ENCODE measurements at places on chromosomes 6 and 20.
A peak's percentile ranks its signal among the peaks of the same experiment; 100 is the strongest.

GRCh38 chr6:170087941-170088581, 202.8 kb downstream of the DLL1 start:
- peak; percentile 81 for DNase-seq

DNA sequence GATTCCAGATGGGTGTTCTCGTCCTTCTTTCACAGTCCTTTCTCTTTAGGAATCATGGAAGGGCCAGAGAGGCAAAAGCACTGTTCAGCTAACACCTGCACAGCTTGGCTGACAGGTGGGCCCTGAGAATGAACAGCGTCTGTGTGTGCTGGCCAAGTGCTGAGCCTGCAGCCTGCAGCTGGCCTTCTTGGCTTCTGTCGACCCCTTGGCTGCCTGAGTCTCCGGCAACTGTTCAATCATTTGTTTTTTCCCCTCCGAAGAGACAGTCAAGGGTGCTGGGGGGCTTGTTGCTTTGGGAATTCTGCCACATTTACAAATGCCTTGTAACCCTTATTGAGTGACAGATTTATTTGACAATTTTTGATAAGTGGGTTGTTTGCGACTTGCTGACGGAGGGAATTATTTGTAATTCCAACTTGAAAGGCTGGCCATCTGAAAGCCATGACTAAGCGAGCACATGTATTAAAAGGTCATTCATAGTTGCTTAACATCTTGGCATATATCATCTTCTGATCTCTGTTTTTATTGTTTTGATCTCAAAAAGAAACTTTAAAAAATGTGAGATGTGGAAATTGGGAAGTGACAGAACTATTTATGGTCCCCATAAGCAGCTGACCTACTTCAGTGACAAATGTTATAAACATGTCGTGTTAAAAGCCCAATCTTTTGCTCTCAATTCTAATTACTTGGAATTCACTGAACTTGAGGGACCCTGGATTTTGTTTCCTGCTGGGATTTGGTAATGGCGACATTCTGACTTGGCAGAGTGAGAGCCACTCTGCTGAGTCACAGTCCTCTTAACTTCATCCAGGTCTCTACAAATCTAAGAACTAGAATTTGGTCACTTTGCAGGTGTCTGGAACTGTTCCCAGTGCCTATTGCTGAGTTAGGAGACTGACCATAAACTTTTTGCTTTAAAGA, 41.9 kb upstream of the FERMT1 start:
- DNase-seq = no peak

DNA sequence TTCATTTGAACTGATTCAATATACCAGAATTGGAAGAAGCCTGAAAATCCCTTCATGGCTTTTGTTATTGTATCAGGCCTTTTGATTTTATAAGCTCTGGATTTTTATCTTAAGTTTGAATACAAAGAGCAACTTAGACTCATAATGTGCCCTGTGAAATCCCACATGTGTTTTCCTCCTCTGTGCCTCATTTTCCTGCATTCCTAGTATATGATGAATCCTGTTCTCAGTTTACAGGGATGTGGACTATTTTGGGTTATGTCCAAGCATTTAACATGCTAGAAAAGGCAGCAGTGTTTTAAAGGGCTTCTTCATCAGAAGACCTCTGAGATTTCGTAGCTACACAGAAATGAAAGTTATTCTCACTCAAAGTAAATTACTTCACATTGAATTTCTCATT, 455.0 kb downstream of the RFPL4B start:
- no peak for DNase-seq

- DNase-seq = no peak
These were observed 38.0 kb upstream of the FAM83D start for GRCh38 chr20:38888059-38888831.

DNA sequence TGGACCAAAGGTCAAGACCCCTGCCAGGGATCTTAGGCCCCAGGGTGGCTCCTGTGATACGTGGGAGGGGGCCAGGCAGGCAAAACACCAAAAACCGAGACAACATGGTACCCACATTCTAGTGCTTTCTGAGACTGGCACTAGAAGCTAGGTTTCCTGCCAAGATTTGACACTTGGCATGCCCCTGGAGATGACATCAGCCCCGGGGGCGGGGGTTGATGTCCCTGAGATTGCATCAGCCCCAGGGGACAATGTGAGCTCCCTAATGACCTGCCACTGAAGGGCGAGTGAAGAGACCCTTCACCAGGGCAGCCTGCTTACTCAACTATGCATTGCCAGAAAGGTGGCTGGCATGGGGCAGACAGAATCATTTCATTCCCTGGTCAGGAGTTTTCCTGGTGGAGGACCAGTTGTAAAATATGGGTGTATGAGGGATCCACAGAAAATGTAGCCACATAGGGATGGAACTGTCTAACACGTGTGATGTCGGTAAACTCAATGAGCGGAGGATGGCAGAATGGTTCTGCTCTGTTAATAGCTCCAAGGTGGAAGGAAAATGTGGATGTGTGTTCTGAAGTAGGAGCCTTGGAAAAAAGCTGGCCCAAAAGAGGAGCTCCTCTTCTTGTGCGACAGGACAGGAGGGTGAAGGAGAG, 219.7 kb downstream of the UNC5CL start:
- DNase-seq = no peak

- no peak for DNase-seq
These were observed 92.4 kb downstream of the COL9A1 start for GRCh38 chr6:70210462-70210861.

GRCh38 chr20:32574296-32575226, 10.6 kb downstream of the NOL4L start:
- no peak for DNase-seq

- no peak for DNase-seq
These were observed 52.8 kb upstream of the UST start for GRCh38 chr6:148693882-148694484.

- DNase-seq = no peak
These were observed 66.4 kb downstream of the MKKS start for GRCh38 chr20:10367693-10367942.

- no peak for DNase-seq
These were observed 77.3 kb downstream of the RAMACL start for GRCh38 chr6:166509193-166509592.

DNA sequence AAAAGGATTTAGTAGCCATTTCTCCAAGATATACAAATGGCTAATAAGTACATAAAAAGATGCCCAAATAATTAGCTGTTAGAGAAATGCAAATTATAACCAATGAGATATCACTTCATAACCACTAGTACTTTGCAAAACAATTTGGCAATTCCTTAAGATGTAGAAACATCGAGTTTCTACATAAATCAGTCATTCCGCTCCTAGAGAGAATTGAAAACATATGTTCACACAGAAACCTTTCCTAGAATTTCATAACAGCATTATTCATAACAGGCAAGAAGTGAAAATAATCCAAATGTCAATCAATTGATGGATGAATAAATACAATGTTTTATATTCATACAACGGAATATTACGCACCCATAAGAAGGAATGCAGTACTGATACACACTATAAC, 20.5 kb upstream of the NT5E start:
- no peak for DNase-seq

GRCh38 chr6:26183581-26184366, 96.5 kb downstream of the HFE start:
- DNase-seq = no peak

- no peak for DNase-seq
These were observed 23.9 kb upstream of the CD164 start for GRCh38 chr6:109406196-109406595.

- peak; percentile 28 for DNase-seq
These were observed 57.5 kb downstream of the SNRNP48 start for GRCh38 chr6:7647504-7647903.

DNA sequence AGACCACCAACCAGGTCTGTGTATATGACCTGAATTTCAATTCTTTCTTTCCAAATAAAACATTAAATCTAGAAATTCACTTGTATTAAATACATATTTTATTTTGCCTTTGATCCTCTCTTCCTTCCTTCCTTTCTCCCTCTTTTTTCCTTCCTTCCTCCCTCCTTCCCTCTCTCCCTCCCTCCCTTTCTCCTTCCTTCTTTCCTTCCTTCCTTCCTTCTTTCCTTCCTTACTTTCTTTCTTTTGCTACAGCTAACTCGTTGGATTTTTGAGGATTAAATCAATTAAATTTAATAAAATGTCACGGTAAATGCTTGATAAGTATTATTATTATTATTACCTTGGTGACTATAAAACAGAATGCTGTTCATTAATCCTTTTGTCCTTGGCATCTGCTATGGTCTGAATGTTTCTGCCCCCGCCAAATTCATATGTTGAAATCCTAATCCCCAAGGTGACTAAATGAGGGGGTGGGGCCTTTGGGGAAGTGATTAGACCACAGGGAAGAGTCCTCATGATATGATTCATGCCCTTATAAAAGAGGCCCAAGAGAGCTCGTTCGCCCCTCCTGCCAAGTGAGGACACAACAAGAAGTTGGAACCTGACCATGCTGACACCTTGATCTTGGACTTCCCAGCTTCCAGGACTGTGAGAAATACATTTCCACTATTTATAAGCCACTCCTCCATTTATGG, 67.6 kb upstream of the BTBD3 start:
- DNase-seq = no peak

GRCh38 chr6:14921170-14921569, 324.7 kb upstream of the JARID2 start:
- DNase-seq = no peak

- DNase-seq = no peak
These were observed 102.3 kb upstream of the ZNF217 start for GRCh38 chr20:53695797-53696527.

GRCh38 chr20:64006902-64007301, 26.0 kb downstream of the PRPF6 start:
- no peak for DNase-seq

DNA sequence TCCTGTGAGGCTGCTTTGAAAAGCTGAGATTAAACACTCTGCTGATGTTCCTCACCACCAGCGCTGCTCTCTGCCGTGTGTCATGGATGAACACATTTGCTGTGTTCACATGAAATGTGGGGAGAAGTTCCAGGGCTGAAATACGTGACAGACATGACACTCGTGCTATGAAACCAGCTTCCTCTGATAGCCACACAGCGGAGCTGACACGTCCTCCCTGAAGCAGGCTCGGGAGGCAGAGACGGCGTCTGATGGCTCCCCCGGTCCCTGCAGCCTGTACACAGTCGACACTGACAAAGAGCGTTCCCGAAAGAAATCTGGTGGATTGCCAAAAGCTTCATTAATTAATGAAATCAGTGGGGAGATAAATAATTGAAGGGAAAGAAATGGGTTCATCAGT, 17.5 kb downstream of the AGPAT4 start:
- no peak for DNase-seq

DNA sequence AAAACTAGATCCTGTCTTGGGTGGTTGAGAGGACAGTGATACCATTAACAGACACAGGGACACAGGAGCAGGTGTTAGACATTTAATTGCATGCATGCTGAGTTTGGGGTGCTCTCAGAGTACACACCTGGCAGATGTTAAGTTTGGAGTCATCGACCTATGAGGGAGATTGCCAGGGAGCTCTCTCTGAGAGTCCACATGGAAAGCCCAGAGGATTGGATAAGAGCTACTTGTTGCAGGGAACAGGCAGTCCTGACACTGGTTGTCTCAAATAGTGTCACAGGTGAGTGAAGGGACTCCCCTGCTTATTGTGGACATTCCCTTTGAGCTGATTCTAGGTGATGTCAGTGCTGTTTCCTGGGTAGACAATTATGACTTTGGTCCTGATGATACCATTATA, 3.1 kb downstream of the ATRN start:
- no peak for DNase-seq

- no peak for DNase-seq
These were observed 23.6 kb upstream of the HLA-E start for GRCh38 chr6:30465595-30466306.

DNA sequence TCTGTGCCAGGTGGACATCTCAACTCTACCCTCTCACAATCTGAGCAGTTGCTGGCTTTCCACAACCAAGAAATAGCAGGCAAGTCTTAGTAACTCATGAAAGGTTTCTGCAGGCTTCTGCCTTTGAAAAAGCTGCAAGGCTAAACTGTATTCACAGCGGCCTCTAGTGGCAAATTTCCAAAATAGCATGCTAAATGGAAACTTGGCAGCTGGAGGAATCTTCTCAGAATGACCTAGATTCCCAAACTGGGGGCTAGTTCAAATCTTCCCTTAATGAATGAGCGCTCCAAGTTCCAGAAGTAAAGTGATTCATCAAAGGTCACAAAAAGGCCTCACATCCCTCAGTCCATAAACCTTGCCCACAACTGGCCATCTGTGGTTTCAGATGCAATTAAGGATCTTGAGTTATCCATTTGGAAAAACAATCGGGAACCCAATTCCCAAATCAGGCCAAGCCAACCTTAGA, 11.9 kb upstream of the CPNE5 start:
- no peak for DNase-seq

- DNase-seq = no peak
These were observed 116.6 kb downstream of the MRPL14 start for GRCh38 chr6:44010411-44011349.

DNA sequence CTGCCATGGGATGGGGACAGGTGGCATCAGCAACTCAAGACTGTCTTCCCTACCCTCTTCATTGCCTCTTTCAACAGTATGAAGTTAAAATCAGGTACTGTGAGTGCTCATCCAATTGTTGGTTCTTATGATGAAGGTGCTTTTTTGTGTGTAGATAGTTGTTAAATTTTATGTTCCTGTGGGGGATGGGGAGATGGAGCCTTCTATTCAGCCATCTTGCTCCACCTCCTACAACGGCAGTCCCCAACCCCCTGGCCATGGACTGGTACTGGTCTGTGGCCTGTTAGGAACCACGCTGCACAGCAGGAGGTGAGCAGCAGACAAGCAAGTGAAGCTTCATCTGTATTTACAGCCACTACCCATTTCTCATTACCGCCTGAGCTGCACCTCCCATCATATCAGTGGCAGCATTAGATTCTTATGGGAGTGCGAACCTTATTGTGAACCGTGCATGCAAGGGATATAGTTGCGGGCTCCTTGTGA, 47.8 kb upstream of the TOP1 start:
- DNase-seq = no peak

GRCh38 chr6:31717499-31718222, 2.5 kb downstream of the LY6G6D start:
- no peak for DNase-seq

DNA sequence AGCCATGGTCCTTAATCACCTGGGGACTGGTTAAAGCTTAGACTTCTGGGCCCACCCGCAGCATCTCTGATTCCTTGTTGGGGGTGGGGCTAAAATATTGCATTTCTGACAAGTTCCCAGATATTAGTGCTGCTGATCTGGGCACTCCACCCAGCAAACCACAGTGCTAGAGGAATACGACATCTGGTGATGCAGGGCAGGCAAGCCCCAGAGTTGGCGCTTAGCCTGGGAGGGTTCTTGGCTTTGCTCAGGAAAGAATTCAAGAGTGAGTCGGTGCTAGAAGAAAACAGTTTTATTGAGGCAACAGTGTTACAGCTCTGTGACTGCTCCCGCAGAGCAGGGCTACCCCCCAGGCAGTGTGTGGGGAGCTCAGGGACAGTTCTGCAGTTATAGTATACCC, 210.7 kb downstream of the TFAP2C start:
- no peak for DNase-seq

- DNase-seq = no peak
These were observed 29.9 kb upstream of the CD2AP start for GRCh38 chr6:47447722-47448121.
